Suppressor macrophage treated with lipopolysaccharide for 1 hour (primary cell): ENCODE measurements at places on chromosomes 12 and 14.

- DNase-seq: no peak
Observed at GRCh38 chr14:73709904-73710469, 4.2 kb downstream of the PNMA1 start.

DNA sequence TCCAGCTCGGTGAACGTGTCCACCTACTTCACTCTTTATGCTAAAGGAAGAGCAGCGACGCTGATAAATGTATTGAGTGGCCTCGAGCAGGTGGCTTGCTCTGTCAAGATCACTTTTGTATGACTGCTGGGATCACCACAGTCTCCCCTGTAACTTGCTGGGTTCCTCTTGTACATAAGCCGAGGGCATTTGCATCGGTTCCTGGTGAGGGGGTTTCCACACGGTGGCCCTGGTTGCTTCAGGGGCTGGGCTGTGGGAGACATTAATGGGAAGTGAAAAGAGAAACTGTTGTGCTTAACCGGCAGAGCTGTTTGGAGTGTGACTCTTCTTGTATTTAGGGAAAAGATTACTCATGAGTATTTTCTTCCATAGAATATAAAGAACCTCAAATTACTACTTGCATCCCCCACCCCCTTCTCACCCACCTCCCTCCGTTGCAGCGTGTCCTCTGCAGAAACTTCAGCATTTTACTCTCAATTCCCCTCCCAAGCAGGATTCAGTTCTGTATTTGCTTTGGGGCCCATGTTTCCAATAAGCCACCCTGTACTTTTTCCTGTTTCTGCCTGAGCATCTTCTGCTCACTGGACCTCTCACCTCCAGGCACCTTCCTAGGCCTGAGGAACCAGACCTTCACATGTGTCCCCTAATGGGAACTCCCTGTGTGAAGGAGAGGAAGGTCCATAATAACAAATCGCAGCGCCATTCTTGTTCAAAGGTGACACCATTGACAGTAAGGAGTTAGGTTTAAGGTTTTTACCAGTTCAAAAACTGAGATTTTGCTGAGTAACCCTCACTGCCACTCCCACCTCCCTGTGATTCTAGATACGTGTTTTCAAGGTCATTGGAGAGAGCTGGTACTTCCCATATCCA lies 187.0 kb downstream of the ETV6 start:
- peak; percentile 97 for DNase-seq

DNA sequence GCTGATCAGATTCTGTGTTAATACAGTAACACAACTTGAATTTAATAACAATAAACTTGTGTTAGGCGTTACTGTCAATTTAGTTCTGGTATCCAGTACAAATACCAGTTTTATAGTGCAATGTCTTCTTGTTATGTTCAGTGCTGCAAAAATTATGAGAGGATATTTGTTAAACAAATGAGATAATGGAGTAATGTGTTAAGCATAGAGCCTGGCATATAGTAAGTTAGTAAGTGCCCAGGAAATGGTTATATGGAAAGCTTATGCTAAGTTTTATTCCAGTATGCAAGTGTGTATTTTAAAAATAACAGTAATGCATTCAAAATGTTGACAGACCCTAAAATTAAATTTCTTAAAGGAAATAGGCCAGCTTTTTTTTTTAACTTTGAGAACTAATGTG lies 1.8 kb downstream of the VRK1 start:
- no peak for DNase-seq

DNA sequence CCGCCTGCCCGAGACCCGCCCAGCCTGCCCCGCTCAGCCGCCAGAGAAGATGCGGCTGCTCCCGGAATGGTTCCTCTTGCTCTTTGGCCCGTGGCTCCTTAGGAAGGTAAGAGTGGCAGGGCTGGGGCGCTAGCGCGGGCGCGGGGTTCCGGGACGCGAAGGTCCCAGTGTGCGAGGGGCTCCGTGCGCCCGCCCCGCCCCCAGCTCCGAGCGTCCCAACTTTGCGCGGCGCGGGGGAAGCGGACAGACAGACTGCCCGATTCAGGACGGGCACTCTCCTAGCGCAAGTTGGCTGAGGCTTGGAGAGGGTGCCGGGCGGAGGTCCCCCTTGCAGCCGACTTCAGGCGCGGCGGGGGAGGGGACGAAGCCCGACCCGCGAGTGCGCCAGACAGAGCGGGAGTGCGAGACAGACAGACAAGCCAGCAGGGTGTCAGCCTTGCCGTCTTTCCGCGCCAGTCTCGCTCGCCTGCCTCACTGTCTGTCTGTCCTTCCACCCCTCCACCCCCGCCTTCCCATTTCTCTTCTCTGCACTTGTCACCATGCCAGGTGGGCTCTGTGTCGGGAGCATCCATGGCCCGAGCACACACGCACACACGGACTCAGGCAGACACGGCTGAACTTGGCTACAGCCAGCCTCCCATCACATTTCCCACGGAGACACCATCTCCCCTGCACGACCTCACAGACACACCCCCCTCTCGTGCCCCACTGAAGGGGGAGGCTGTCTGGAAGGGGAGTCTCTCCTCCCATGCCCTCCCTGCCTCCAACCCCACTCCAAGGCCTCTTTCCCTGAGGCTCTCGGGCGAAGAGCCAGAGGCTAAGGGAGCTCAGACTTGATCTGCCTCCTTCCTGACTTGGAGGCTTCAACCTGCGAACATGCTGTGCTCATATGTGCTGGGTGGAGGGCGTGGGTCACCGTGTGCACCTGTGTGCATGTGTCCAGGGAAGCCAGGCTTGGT lies 606 bp downstream of the NXPH4 start:
- no peak for DNase-seq

- DNase-seq: peak; percentile 19
Observed at GRCh38 chr12:70645494-70646317, 8.5 kb upstream of the PTPRB start.

- peak; percentile 52 for DNase-seq
Observed at GRCh38 chr12:6697584-6698351, 2.8 kb downstream of the PIANP start.

DNA sequence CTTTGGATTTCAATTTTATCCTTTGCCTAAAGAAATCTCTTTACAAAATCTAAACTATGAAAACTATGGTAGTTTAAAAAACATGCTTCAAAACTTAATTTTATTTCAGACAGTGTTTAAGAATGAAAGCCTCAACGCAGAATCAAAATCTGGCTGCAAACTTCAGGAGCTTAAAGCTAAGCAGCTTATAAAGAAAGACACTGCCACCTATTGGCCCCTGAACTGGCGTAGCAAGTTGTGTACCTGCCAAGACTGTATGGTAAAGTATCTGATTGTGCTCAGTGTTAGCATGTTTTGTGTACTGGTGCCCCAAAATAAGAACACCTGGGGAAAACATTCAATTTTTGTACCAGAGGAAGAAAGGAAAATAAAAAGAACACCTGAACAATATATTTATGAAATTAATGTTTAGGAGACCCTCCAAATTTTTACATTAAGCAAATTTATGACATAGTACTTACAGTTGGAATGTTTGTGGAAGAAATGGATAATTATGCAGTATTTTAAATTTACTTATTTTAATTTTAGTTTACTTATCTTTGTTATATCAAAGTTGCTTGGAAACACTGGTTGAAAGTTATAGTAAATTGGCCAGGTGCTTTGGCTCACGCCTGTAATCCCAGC lies 12.2 kb downstream of the UBR7 start:
- peak; percentile 61 for DNase-seq

DNA sequence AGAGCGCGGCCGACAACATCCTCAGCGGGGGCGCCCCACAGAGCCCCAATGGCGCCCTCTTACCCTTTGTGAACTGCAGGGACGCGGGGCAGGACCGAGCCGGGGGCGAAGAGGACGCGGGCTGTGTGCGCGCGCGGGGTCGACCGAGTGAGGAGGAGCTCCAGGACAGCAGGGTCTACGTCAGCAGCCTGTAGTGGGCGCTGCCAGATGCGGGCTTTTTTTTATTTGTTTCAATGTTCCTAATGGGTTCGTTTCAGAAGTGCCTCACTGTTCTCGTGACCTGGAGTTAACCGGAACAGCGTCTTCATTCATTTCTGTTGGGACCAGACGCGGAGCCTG lies 103.8 kb upstream of the FKBP4 start:
- peak; percentile 63 for DNase-seq

DNA sequence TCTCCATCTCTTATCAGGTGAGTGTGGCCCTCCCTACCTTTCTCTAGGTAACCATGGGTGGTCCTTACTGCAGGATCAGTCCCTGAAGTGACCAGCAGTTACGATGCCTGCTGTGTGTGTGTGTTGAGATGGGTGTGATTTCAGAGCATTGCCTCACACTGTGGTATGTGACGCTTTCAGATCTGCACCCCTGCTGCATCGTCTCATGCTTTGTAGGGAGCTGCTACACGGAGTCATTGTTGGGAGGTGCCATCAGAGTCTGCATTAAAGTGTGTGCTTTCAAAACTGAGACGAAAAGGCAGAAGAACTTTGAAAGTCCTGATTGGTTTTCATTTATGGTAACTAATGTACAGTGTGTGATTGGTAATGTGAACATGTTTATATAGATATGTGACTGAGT lies 150.5 kb downstream of the PELI2 start:
- DNase-seq: no peak

DNA sequence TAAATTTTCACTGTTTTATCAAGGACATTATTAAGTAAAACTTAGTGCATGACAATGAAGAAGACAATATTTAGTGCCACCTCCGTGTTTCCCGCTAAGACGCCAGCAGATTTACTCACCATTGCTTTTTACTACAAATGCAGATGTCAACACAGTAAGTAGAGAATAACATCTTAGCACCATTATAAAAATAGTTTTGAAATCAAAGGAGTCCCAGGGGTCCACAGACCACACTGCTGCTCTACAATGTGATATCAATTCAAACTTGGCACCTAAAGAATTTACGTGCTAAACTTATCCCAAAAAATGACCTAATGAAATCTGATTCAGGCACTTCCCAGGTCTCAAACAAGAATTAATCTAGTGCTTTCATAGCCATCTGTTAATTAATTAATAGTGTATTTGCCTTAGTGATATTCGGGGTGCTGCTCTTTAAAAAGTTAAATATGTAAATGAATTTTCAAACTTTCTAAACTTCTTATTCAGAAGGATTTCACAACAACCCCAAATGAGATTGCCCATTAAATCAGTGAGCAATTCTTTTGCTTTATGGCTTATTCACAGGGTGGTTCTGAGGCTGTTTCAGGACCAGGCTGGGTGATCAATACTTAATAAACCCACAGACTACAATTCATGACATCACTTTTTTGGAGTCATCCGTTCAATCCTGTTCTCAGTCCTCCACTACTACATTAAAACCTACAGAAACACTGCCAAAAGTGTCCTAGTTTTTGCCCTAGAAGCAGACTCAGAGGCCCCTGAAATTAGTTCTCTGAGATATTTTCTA lies 161.3 kb upstream of the LMNTD1 start:
- no peak for DNase-seq

GRCh38 chr14:105602799-105603793 lies 76.7 kb downstream of the TMEM121 start:
- no peak for DNase-seq

GRCh38 chr12:55743406-55744339 lies 751 bp downstream of the GDF11 start:
- DNase-seq: peak; percentile 75

- DNase-seq: no peak
Observed at GRCh38 chr12:11663130-11663529, 13.7 kb downstream of the ETV6 start.

DNA sequence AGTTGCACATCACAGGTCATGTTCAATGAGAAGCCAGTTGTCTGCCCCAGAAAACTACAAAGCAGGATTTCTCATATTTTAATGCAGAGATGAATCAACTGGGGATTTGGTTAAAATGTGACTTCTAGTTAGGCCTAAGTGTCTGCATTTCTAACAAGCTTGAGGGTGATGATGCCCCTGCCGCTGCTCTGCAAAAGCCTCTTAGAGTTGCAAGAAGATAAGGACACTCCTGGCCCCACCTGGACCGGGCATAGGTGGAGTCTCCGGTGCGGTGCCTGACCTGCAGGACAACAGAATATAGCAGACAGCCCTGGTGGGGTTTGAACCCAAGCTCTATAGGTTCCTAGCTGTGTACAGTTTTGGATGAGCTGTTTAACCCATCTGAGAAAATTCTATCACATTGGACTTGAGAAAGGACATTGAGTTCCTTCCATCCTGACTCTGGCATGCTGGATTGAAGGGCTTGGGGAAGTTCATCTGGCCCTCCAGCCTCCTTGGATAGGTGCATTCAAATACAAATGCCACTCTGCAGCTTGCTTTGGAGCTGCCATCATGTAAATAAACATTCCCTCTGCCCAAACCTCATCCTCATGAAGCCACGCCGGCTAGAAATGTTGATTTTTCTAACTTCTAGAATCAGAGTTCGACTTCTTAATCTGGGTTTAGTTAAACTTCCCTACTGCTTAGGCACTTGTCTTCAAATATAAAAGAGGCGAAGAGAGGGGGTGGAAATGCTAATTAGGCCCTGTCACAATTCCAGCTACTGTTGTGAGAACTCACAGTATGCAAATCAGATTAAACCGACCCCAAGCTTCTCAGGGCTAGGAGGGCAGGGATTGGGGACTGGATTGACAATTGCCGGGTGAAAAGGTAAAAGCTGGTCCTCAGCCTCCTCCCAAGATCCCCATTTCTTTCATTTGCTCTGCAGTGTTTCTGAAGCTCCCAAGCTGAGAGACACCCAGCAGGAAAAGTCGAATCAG lies 1225.6 kb downstream of the VRK1 start:
- no peak for DNase-seq

- DNase-seq: no peak
Observed at GRCh38 chr14:101828046-101828445, 66.5 kb downstream of the PPP2R5C start.

- DNase-seq: no peak
Observed at GRCh38 chr12:110282300-110282860, 1.3 kb downstream of the ATP2A2 start.

DNA sequence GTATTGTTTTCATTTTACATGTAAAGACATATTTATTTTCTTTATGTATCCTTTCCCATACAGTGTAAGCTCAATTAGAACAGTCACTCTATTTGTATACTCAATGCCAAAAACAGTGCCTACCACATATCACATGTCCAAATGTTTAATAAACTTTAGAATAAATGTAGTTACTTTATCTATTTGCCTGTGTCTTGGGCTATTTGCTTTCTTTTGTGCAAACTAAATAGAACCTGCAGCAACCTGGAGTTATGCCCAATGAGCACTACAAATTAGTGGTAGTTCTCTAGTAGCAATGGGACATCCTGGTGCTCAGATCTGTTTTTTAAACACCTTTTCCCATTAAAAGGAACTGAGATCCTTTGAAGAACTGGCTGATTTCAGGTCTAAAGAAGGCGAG lies 186.7 kb downstream of the PPFIA2 start:
- no peak for DNase-seq

GRCh38 chr12:17976202-17976601 lies 113.8 kb downstream of the RERGL start:
- no peak for DNase-seq

DNA sequence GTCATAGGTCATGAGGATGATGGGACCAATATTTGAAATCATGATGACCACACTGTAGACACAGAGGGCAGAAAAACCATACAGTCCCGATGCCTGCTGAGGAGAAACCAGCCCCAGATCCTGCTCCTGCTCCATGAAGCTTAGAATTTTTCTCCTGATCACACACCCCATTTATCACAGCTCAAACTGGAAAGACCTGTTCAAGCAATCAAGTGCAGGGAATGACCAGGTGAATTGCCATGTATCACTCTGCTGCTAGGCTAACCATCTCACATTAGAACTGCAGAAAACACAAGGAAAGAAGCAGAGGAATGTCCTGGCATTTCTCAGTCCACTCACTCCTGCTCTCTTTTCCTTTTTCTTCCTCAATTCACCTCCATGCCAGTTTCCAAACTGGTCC lies 18.1 kb downstream of the MANSC1 start:
- no peak for DNase-seq

GRCh38 chr12:6292606-6293005 lies 17.9 kb upstream of the PLEKHG6 start:
- peak; percentile 85 for DNase-seq

- DNase-seq: peak; percentile 80
Observed at GRCh38 chr14:50520947-50521815, 11.2 kb downstream of the MAP4K5 start.

- no peak for DNase-seq
Observed at GRCh38 chr12:99609455-99610181, 37.9 kb upstream of the GARIN6 start.
